Epithelial cell of alveolus of lung (primary cell): ENCODE measurements at places on chromosomes 3 and 15. TPM values are rescaled to one million over a fixed set of nuclear protein-coding genes. Genes with fewer than 3 reads are reported as not detected.

AGTR1 gene
- total RNA-seq = 3.0 and 3.6 TPM in 2 replicates

SYNM gene
- 0.65 and 1.6 TPM in 2 replicates for total RNA-seq

CYP8B1 gene
- total RNA-seq = not detected in 2 replicates

LMAN1L gene
- not detected in 2 replicates for total RNA-seq

IL5RA gene
- total RNA-seq = not detected in 2 replicates

GHSR gene
- not detected in 2 replicates for total RNA-seq

CELF6 gene
- total RNA-seq = 0.72 TPM in 1 of 2 replicates, not detected in the other

MYEF2 gene
- total RNA-seq = 2.6 and 4.1 TPM in 2 replicates

SV2B gene
- 0.13 TPM in 1 of 2 replicates, not detected in the other for total RNA-seq

RLBP1 gene
- not detected in 2 replicates for total RNA-seq

NPAP1 gene
- not detected in 2 replicates for total RNA-seq

MESP2 gene
- total RNA-seq = 1.0 and 2.0 TPM in 2 replicates

CACNA1D gene
- total RNA-seq = 0.26 and 4.5 TPM in 2 replicates

MAP1A gene
- 26.2 and 29.1 TPM in 2 replicates for total RNA-seq

NAALADL2 gene
- 2.4 and 4.4 TPM in 2 replicates for total RNA-seq

KNSTRN gene
- 26.0 and 32.6 TPM in 2 replicates for total RNA-seq

PPIB gene
- total RNA-seq = 713 and 1,049 TPM in 2 replicates

NR1I2 gene
- total RNA-seq = not detected in 2 replicates

IQCF5 gene
- total RNA-seq = not detected in 2 replicates

C3orf22 gene
- not detected in 2 replicates for total RNA-seq

ZNF660 gene
- total RNA-seq = 1.2 and 3.8 TPM in 2 replicates

CHRD gene
- total RNA-seq = 0.52 and 18.3 TPM in 2 replicates

PLSCR5 gene
- total RNA-seq = not detected in 2 replicates

COL6A6 gene
- under 0.01 TPM in 1 of 2 replicates, not detected in the other for total RNA-seq

SST gene
- not detected in 2 replicates for total RNA-seq

TAGLN3 gene
- 3.2 TPM in 1 of 2 replicates, not detected in the other for total RNA-seq

ADAMTS9 gene
- total RNA-seq = 2.7 and 34.4 TPM in 2 replicates

SHF gene
- 3.2 and 15.4 TPM in 2 replicates for total RNA-seq

CPA3 gene
- not detected in 2 replicates for total RNA-seq

SYNPR gene
- not detected in 2 replicates for total RNA-seq

CCR9 gene
- total RNA-seq = not detected in 2 replicates

FRMD4B gene
- total RNA-seq = 2.1 and 3.0 TPM in 2 replicates

IGDCC3 gene
- 0.08 TPM in 1 of 2 replicates, not detected in the other for total RNA-seq

PFN2 gene
- 95.3 and 128 TPM in 2 replicates for total RNA-seq

ST6GAL1 gene
- 6.9 and 13.0 TPM in 2 replicates for total RNA-seq

XCR1 gene
- not detected in 2 replicates for total RNA-seq

CLSTN2 gene
- total RNA-seq = under 0.01 and 0.24 TPM in 2 replicates

COPB2 gene
- total RNA-seq = 148 and 161 TPM in 2 replicates

CCRL2 gene
- 0.39 TPM in 1 of 2 replicates, not detected in the other for total RNA-seq

UBE2E2 gene
- 75.6 and 123 TPM in 2 replicates for total RNA-seq

IGSF10 gene
- 1.6 and 3.7 TPM in 2 replicates for total RNA-seq

ZBTB47 gene
- total RNA-seq = 9.3 and 10.2 TPM in 2 replicates

SGO1 gene
- total RNA-seq = 5.2 and 6.3 TPM in 2 replicates

IL17RB gene
- 0.16 TPM in 1 of 2 replicates, not detected in the other for total RNA-seq

CRTAP gene
- total RNA-seq = 208 and 532 TPM in 2 replicates

HDC gene
- total RNA-seq = not detected in 2 replicates

FES gene
- total RNA-seq = 16.2 and 22.8 TPM in 2 replicates

MEX3B gene
- total RNA-seq = 8.9 and 12.2 TPM in 2 replicates

CRYGS gene
- 0.88 and 1.0 TPM in 2 replicates for total RNA-seq

FOXL2NB gene
- total RNA-seq = 0.78 TPM in 1 of 2 replicates, not detected in the other

TADA3 gene
- 98.4 and 133 TPM in 2 replicates for total RNA-seq

TM4SF1 gene
- 68.7 and 157 TPM in 2 replicates for total RNA-seq

NOX5 gene
- 0.39 TPM in 1 of 2 replicates, not detected in the other for total RNA-seq

ETFA gene
- 64.4 and 72.5 TPM in 2 replicates for total RNA-seq

SPESP1 gene
- total RNA-seq = 4.4 TPM in 2 replicates
